ENCODE measurements at places on chromosomes 12 and 14.

GRCh38 chr14:79473651-79474050, 737.7 kb downstream of the DIO2 start:
- no peak for DNase-seq

DNA sequence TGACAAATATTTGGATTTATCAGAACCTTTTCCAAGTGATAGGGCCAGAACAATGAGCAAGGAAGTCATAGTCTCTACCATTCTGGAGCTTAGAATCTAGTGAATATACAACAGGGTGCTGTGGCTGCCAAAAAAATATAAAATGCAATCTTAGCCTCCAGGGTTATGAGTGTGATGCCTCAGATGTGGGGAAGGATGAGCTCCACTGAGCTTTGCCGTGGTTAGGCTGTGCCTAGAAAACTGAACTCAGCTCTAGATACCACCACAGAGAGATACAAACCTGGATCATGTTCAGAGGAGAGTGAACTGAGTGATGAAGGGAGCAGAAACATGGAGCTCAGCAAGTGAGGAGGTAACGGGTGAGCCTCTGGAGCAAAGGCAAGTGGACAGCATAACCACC, 138.1 kb upstream of the HIF1A start:
- no peak for DNase-seq

DNA sequence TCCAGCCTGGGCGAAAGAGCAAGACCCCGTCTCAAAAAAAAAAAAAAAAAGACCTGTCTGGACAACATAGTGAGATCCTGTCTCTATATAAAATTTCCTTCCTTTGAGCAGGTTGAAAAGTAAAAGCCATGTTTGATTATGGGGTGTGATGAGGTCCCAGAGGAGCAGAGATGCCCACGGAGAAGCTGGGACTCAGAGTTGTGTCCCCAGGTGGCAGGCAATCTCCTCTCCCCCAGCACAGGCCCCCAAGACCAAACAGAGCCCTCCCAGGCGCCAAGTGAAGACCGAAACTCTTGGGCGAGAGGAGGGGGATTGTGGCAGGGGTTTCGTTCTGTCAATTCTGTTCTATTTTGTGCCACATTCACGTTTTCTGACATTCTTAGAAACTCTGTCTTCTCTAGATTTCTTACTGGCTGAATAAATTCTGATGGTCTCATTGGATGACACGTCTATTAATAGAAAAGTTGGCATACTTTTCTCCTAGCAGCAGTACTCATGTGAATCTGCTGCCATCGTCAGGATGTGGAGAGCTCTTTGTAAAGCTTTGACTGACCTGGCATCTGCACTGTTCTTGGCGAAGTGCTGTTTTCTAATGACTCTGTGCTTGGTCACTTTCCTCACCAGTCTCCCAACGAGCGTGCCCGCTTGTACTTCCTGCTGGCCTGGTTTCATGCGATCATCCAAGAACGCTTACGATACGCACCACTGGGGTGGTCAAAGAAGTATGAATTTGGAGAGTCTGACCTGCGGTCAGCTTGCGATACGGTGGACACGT, 43.4 kb downstream of the HSP90AA1 start:
- DNase-seq: no peak

- no peak for DNase-seq
These were observed 31.8 kb downstream of the CALM1 start for GRCh38 chr14:90428676-90429075.

- DNase-seq: no peak
These were observed 839 bp downstream of the GSG1 start for GRCh38 chr12:13102461-13103195.

DNA sequence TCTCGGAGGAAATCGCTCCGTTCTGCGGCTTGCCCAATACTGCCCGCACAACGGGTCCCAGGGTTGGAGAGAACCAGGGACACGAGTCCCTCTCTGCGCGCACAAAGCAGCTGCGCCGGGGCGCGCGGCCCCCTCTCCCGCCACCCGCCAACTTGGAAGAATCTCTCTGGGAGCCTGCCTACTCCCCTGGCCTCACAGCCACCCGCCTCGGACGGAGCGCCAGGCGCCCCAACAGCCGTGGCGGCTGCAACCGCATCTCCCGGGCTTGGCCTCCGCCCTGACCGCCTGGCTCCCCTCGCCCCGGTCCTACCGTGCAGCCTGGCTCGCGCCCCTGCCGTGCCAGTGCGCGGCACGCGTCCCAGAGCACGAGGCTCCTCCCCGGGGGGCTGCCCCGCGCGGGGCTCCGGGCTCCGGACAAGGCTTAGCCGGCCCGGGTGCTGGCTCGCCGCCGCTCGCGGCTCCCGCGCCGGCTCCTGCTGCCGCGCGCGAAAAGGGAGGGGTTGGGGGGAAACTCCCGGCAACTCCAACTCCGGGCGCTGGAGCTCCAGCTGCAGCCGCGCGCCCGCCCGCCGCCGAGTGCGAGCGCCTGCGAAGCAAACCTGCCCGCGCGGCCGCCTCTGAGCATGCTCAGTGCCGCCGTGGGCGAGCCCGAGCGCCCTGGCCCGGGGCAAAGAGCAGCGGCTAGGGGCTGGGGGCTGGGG, at the start of gene STXBP6:
Gene STXBP6 (minus strand): TSS at position 580 of the 701 bp plus-strand sequence. CDS start 75,329 bp downstream, outside the sequence.
- DNase-seq: no peak

- no peak for DNase-seq
These were observed 3.4 kb downstream of the GPX2 start for GRCh38 chr14:64938972-64939816.

- DNase-seq: no peak
These were observed 331.4 kb downstream of the TMTC2 start for GRCh38 chr12:83018088-83018487.

GRCh38 chr14:71362282-71362681, 455.0 kb downstream of the PCNX1 start:
- DNase-seq: no peak

DNA sequence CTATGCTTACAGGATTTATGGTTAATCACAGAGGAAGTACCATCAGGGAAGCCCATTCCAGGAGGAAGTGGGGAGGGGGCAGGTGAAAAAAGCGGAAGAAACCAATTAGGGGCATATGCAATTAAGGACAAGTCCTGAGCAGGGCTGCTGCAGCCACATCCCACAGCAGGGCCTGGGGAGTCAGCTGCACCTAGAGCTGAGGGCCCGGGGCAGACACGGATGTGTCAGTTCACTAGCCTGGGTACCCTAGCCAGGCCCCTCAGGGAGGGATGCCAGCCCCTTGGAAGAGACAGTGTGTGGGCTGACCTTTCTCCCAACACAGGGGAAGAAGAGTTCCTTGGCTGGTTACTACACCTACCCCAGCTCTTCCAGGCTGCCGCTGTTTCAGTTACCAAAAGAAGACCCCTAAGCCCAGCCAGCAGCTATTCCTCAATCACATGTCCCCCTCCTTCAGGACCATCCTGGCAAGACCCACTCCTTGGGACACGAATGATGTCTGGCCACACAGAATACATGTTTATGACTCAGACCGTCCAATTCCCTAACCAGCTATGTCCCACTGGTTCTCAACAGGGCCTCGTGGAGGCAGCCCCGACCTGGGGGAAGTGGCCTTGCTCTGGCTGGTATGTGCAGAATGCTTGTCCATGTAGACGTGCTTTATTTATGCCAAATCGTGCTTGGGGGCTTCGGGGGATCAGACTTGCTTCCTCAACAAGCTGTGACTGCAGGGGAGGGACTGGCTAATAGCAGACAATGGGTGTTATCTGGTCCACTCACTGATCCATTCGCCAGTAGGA, 133.7 kb upstream of the RTL1 start:
- DNase-seq: no peak

GRCh38 chr14:72783741-72784140, 110.2 kb downstream of the DPF3 start:
- DNase-seq: no peak

DNA sequence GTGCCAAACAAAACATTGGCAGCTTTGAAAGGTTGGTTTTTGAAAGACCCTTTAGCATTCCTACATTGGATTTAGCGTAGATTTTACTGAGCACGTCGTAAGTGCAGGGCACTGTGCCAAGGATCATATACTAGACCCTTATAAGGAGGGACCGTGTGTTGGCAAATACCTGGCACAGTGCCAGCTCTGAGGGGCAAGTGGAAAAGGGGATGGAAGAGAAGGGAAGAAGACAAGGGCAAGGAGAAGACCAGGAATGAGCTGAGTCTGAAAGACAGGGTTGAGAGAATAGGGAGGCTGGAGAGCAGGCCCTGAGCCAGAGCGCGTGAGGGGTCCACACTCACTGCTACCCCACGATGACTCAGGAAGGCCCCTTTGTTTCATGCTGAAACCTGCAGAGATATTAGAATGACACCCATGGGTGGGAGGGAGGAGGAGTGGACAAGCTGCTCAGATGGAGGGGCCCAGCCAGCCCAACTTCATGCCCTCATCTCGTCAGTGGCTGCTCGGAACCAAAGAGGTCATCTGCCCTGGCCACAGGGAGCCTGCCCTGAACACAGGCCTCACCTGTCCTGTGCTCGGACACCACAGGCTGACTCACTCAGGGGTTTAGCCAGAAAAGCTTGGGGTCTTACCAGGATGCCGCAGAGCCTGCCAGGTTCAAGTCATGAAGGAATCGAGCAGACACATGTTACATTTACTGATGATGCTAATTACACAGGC, 25.0 kb downstream of the RAB35 start:
- no peak for DNase-seq

DNA sequence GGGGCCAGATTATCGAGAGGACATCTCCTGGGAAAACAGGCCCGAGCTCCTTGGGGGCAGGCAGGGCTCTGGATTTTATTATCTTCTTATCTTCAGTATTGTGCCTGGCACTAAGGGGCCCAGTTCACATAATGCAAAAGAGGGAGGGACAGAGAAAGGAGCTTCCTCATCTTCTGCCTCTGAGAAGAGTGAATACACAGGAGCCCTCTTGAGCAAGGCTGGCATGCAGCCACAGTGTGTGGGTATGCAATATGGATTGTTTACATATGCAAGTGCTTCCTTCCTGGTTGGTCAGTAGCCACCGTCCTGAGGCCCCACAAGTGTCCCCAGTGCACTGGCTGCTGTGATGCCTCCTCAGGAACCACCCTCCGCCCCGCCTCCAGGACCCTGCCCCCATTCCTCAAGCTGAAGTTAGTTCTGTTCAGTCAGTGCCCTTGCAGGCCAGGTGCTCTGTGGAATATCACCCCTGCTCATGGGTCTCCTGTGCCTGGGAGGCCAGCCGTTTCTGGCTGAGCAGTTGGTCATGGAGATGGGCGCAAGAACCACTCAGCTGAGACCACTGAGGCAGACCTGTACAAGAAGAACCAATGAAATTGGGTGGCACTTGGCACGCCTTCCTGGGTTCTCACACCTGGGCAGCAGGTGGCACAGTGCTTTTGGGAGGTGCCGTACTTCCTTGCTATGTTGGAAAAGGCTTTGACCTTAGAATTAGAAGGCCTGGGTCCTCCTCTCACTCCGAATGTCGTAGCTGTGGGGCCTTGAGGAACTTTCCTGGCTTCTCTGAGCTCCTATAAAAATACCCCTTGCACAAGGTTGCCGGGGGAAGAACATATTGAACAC, 35.1 kb upstream of the ACTN1 start:
- DNase-seq: no peak
